ENCODE measurements at places on chromosomes 7 and 10.
A peak's percentile ranks its signal among the peaks of the same experiment; 100 is the strongest.

- no peak for DNase-seq
Observed at GRCh38 chr10:112946649-112947048, 3.4 kb upstream of the TCF7L2 start.

DNA sequence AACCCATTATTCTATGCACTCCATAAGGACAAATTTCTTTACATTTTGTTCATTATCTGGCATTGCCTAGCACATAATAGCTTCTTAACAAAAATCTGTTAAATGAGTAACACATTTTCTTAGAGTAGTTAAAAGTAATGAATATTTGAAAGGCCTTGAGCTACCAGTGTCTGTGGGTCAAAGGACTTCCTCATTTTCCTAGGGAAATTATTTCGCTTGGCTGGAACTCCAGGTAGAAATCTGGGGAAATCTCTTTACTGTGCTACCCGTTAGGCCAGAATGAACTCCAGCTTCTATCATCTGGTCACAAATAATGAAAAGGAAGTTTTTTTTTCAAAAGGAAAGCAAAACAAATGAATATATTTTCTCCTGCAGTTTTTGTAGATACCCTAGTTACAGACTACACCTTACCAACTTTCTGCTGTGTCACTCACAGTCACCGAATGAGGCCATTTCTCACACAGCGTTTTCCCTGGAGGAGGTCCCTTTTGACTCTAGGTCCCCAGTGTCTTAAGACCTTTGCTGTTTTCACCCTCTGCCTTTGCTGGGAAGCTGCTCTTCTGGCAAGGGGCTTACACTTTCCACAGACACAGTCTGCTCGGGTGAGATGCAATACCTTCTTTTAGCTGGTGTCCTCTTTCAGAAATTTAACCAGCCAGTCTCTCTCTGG is 1.6 kb downstream of the SAMD9L start:
- no peak for DNase-seq

GRCh38 chr10:45372251-45372951 is 1.6 kb upstream of the ALOX5 start:
- no peak for DNase-seq

DNA sequence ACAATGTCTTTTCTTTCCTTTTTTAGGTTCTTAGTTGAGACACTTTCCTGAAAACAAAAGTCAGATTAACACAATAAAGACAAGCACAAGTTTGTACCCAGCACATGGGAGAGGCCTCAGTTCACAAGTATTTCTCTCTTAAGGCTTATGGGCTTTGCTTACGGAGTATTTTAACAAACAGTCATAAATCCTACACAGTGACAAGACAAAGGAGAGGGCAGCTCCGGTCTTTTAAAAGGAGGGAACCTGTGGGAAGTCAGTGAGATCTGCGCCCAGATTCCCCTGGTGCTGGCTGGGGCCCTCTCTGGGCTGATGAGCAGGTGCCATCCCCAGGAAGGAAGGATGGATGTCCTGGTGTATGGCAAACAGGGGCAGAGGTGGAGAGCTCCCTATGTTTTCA is 398.6 kb downstream of the ACTR3B start:
- no peak for DNase-seq

DNA sequence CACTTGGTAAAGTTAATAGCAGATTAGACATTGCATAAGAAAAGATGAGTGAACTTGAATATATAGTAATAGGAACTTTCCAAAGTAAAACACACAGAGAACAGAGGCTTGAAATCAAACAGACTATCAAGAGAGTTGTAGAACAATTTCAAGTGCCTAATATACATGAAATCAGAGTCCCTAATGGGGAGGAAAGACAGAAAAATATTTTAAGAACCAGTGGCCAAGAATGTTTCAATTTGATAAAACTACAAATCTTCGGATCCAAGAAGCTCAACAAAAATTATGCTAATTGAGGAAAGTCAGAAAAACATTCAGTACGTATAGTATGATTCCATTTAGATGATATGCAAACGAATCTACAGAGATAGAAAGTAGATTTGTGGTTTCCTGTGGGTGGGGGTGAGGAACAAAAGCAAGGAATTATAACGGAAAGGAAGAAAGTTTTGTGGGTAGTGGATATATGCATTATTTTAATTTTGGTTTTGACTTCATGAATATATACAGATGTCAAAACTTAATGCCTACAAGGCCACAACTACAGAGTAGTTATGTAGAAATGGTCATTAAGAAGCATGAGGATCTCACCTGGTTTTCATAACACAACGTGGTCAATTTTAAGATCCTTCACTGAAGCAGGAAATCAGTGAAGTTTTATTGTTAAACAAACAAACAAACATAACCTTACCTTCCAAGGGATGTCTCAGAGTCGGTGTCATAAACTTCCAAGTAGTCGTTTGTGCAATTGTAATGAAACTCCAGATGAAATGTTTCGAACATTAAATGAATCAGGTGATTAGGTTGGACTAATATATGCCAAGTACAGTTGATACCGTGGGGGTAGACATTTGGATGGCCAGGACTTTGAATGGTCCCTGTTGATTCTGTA is 62.0 kb downstream of the CUBN start:
- no peak for DNase-seq

GRCh38 chr7:90797596-90797995 is 201.5 kb downstream of the CDK14 start:
- no peak for DNase-seq

- no peak for DNase-seq
Observed at GRCh38 chr10:101485681-101486554, 102.1 kb downstream of the POLL start.

- DNase-seq = no peak
Observed at GRCh38 chr7:46363688-46364087, 442.6 kb upstream of the IGFBP3 start.

GRCh38 chr10:21217107-21217506 is 308.4 kb downstream of the SKIDA1 start:
- no peak for DNase-seq

DNA sequence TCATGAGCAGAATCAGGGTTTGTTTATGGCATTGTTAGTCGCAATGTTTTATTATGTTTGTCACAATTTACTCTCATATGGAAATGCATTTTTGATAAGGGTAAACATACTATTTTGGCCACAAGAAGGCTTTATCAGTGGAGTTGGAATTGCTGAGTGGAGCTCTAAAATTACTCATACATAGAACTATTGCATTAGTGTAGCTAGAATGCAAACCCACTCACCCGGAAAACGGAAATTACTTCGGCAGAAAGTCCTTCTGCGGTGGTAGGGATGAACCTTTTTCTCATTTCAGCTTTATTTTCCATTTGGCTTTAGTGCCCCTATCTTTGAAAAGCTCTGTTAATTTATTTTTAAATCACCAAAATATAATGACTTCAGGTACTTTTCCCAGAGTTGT is 42.8 kb upstream of the NPY start:
- DNase-seq = no peak

DNA sequence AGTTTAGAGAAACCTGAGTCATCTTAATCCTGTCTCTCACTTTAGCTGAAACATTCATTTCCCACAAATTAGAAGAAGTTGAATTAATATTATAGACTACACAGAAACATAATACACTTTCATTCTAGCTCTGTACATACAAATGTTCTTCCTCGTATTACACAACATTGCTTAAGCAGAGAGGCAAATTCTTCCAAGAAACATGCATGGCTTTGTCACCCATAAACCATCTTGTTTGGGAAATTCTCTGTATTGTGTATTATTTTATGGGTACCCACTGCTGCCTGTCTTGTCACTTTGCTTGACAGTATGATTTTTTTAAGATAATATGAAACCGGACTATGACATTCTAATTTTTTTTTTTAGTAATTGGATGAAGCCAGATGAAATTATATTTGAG is 104.0 kb downstream of the SRI start:
- DNase-seq = no peak

DNA sequence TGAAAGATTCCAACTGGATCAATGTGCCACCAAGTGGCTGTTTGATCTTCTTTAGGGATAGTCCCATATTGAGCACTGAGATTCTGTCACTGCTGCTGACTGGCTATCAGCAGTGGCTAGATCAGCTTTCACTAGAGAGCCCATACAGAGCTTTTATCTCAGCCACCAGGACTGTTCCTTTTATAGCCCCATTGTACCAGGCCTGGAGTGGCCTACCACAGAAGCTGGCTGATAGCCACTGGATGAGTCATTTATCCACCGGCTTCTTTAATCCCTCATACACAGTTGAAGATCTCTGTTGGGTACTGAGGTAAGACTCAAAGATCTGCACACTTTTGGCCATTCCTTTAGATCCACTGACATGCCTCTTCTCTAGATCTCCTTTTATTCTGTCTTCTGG is 1101.1 kb downstream of the SORCS3 start:
- no peak for DNase-seq

GRCh38 chr10:4249841-4250586 is 465.0 kb upstream of the KLF6 start:
- DNase-seq = no peak

- no peak for DNase-seq
Observed at GRCh38 chr10:15370856-15371701, at the start of gene FAM171A1. FAM171A1 (minus strand) TSS chr10:15371289; CDS start chr10:15371052, 237 bp downstream.

DNA sequence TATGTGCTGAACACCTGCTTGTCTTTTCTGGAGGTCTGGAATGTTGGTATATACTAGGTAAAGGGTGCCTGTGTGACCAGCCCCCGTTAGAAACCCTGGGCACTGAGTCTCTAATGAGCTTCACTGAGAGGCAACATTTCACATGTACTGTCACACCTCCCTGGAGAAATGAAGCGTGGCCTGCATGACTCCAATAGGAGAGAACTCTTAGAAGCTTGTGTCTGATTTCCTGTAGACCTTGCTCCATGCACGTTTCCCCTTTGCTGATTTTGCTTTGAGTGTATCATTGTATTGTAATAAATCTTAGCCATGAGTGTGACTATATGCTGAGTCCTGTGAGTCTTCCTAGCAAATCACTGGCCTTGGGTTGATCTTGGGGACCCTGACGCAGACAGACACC is 82.8 kb downstream of the PPP1R3C start:
- DNase-seq = no peak

GRCh38 chr10:21526188-21526859 is 842 bp upstream of the SKIDA1 start:
- no peak for DNase-seq

DNA sequence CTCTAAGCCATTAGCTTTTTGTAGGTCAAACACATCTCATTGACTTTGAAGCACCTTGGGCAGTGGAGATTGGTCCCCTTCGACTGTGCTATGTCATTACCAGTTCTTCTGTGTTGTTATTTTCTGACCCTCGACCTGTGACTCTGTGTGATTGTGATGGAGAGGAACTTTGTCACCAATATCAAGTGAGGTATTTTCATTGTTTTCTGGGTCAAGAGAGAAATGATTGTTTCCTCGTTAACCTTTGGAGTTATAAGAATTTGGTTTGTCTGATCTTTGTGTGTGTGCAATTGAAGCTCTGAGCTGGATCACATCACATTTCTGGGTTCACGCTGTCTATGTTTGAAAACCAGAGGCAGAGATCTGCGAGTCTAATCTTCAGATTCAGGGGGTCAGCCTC is 432.2 kb upstream of the KLF6 start:
- no peak for DNase-seq

GRCh38 chr7:128209229-128210035 is 31.6 kb upstream of the LEP start:
- DNase-seq = peak; percentile 55

- no peak for DNase-seq
Observed at GRCh38 chr7:135195968-135196629, 15.2 kb downstream of the WDR91 start.

- DNase-seq = no peak
Observed at GRCh38 chr10:107898392-107898791, 733.9 kb upstream of the SORCS1 start.

DNA sequence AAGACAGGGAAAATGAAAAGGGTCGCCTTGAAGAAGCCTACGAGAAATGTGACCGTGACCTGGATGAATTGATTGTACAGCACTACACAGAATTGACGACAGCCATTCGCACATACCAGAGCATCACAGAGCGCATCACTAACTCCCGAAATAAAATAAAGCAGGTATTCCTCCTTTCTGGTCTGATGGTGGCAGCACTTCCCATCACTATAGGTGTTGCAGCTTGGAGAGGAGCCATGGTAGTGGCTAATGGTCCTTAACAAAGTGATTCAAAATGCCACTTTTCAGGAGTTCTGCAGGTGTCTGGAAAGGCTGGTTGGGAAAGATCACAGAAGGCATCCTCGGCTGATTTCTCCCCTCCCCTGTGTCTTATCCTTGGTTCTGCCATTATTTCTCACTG is 22.1 kb downstream of the EXOC4 start:
- DNase-seq = no peak

GRCh38 chr10:4780782-4781181 is 45.2 kb upstream of the AKR1E2 start:
- DNase-seq = no peak

- DNase-seq = no peak
Observed at GRCh38 chr7:73850781-73851207, 8.5 kb upstream of the METTL27 start.

GRCh38 chr10:11448545-11449244 is 162.8 kb downstream of the USP6NL start:
- DNase-seq = no peak

GRCh38 chr7:142272841-142273240 is 15.0 kb upstream of the PRSS58 start:
- DNase-seq = no peak

DNA sequence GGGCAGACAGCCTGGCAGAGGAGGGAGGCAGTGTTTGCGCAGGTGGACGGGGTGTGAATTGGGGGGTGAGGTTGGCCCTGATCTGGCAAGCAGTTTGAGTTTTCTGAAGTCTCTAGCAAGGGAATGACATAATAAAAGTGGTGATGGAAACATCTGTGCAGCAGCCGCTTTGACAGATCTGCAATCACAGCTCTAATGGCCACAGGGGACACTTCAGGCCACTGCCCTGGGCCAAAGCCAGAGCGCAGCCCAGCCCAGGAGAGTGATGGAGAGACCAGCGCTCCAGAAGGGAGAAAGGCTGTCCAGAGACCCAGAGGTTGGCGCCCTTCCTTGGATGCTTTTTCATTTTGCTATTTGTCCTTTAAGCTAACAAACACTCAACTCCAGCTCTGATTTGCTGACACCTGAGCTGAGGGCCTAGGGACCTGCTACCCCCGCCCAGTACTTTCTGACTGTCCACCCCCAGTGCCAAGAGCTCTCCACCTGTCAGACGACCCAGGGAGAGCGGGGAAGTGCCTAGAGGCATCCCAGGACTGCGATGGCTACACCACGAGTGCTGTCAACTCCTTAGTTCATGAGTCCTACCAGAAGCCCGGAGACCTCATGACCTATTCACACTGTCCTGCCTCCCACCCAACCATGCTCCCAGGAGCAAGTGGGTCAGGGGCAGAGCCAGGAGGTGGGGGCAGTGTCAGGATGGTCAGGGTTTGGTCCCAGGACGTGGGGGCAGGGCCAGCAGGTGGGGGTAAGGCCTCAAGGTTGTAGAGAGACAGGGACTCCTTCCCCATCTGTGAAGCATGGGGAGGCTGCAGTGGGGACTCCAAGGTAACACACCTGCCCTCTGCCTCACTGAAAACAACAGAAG is 112.6 kb downstream of the PRKAG2 start:
- DNase-seq = no peak

- no peak for DNase-seq
Observed at GRCh38 chr10:78852466-78853240, 216.1 kb upstream of the ZMIZ1 start.

GRCh38 chr10:44353721-44354120 is 31.2 kb downstream of the CXCL12 start:
- DNase-seq = no peak

GRCh38 chr7:69778138-69778537 is 179.9 kb downstream of the AUTS2 start:
- DNase-seq = no peak

All from right renal pelvis (tissue), 4 donors.